Spleen (tissue), 13 donors: ENCODE measurements at places on chromosomes 12 and 14. TPM values are rescaled to one million over a fixed set of nuclear protein-coding genes. Genes with fewer than 3 reads are reported as not detected.

Gene POTEG
- not detected for total RNA-seq

Gene TCL1B
- 0.55 TPM for total RNA-seq

Gene DNAI7
- 0.17 TPM for total RNA-seq

Gene PAH
- not detected for total RNA-seq

Gene ATG2B
- total RNA-seq, result 30.2 TPM

Gene CLEC2A
- not detected for total RNA-seq

Gene FGFR1OP2
- total RNA-seq, result 62.2 TPM

Gene ISCA2
- 18.1 TPM for total RNA-seq

Gene NFYB
- 23.1 TPM for total RNA-seq

Gene RD3L
- not detected for total RNA-seq

Gene PDE3A
- 9.4 TPM for total RNA-seq

Gene IGFBP6
- 35.2 TPM for total RNA-seq

Gene ARHGAP5
- 147 TPM for total RNA-seq

Gene ABCB9
- total RNA-seq, result 6.1 TPM
